Hepatocyte (in vitro differentiated cells): ENCODE measurements at places on chromosomes 1 and 21. TPM values are rescaled to one million over a fixed set of nuclear protein-coding genes. Genes with fewer than 3 reads are reported as not detected.

NKAIN1 gene
- 1.2 and 2.2 TPM in 2 replicates for total RNA-seq

HHAT gene
- 6.3 and 9.4 TPM in 2 replicates for total RNA-seq

FLG2 gene
- total RNA-seq = not detected in 2 replicates

FBXO42 gene
- total RNA-seq = 19.5 and 19.9 TPM in 2 replicates

MASP2 gene
- total RNA-seq = 1.0 and 3.3 TPM in 2 replicates

VWA1 gene
- total RNA-seq = 37.7 and 38.1 TPM in 2 replicates

ARHGEF16 gene
- total RNA-seq = 21.5 and 24.8 TPM in 2 replicates

S100A7 gene
- 0.60 TPM in 1 of 2 replicates, not detected in the other for total RNA-seq

PTGS2 gene
- total RNA-seq = 19.1 and 21.9 TPM in 2 replicates

LCE3C gene
- not detected in 2 replicates for total RNA-seq

CGN gene
- total RNA-seq = 58.2 and 66.4 TPM in 2 replicates

TNFRSF8 gene
- not detected in 2 replicates for total RNA-seq

OR1C1 gene
- total RNA-seq = not detected in 2 replicates

SH2D5 gene
- total RNA-seq = 0.36 and 0.53 TPM in 2 replicates

SELE gene
- 0.03 and 0.12 TPM in 2 replicates for total RNA-seq

OR10Z1 gene
- not detected in 2 replicates for total RNA-seq

ZNF593 gene
- total RNA-seq = 20.5 and 25.7 TPM in 2 replicates
